ENCODE measurements at places on chromosomes 3 and 15.
A peak's percentile ranks its signal among the peaks of the same experiment; 100 is the strongest.

DNA sequence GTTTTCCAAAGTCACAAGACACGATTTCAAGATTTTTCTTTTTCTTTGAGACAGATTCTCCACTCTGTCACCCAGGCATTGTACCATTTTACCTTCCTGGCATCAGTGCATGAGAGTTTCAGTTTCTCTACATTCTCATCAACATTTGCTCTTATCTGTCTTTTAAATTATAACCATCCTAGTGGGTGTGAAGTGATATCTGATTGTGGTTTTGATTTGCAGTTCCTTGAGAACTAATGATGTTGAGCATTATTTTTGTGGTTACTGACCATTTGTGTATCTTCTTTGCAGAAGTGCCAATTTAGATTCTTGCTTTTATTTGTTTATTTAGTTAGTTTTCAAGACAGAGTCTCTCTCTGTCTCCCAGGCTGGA is 41.2 kb downstream of the ADIPOQ start:
- DNase-seq = no peak

DNA sequence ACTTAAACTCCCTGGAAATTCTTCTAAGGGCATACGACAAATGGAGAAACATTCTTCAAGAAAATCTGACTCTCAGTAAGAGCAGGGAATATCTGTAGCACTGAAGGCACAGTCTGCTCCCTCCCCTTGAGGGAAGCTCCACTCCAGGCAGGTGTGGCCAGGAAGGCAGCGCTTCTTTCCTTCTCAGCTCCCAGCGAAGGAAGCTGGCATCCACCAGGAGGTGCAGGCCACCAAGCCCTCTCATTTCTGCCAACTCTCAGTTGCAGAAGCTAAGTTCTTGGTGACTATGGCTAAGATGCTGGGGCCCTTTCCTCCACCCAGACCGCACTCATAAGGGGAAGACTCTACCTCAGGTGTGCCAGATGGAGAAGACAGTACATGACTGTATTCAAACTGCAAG is 37.7 kb upstream of the SLC41A3 start:
- no peak for DNase-seq

GRCh38 chr15:91335702-91336101 is 235.6 kb downstream of the SV2B start:
- no peak for DNase-seq

DNA sequence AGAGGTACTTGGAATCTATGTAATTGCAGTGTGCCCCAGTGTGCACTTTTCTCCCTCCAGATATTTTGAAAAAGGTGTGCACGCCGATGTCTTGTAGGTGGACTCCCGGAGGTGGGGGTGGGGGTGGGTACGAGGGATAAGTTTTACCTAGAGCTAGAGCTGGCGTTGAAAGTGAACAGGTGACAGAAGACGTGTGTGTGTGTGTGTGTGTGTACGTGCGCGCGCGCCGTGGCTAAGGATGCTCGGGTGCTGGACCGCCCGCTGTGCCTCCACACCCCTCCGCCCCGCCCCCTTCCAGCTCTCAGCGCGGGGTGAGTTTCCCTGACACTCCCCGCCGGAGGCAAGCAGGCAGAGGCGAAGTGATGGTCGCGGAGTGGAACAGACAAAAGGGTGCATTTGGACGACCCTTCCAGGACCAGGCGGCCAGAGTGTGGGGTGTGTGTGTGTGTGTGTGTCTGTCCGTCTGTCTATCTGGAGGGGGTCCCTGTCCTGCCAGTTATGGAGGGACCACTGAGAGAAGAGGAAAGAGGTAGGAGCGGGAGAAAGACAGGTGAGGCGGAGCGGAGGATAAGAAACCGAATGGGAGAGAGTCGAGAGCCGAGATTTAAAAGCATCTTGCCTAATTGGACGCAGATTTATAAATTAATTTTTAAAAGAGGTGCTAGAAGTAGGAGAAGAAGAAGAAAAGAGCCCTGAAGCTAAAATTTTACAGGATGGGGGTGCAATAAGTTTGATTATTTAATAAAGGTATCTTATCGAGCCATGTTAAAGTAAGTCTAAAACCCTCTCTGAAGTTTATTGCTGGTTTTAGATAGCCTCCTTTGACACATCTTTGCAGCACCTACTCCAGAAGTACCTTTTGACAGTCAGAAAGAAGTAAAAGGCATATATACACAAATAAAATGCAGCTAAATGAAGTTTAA is 335.8 kb upstream of the THRB start:
- no peak for DNase-seq

DNA sequence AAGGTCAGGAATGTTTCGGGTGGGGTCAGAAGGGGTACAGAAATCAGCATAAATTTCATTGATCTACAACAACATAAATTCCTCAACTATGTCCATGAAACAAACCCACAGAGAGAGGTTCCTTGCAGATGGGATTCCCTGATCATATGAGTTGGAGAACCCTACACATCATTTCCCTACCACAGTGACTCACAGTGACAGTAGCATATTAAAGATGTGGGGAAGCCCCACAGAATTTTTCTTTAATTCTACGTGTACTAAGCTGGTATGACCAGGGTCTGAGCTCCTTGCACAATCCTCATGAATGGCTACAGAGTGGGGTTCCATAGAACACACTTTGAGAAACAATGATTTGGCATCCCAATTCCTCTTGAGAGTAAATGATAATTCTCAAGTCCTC is 116.9 kb upstream of the RAD18 start:
- no peak for DNase-seq

DNA sequence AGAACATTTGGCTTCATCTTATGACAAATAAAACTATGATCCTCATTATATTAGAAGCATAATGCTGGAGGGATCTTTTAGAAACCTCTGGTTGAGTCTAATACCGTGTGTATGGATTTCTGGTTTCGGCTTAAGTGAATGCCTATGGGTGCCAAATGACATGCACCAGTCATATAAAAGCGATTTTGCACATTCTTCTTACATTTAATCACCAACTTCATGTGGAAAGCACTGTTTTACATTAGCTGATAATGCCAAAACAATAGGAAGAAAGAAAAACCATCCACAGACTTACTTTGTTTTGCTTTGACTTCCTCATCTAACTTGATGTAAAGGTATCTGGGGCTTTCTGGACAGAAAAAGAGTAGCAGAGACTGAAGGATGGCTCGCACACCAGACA is 20.9 kb downstream of the SLC2A2 start:
- no peak for DNase-seq

- DNase-seq = peak; percentile 10
These were observed 98.1 kb downstream of the LRRK1 start for GRCh38 chr15:101017093-101017754.

GRCh38 chr3:13716540-13717221 is 163.2 kb downstream of the WNT7A start:
- DNase-seq = no peak

DNA sequence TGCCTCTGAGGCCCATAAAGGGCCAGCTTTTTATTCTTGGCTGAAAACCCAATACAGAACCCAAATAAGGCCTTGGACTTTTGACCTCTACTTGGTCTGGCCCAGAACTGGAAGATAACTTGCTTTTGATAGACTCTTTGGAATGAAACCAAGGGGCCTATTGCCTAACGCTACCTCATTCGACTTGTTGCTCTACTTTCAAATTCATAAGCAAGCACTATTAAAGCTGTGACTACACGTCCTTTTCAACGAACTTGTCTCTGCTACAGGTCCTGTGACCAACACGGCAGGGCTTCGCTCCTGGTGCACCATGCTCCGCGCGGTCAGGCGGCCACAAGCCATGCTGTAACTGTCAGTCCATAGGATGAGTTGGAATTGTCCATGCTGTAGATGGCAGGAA is 385.4 kb downstream of the MFSD1 start:
- DNase-seq = no peak

- DNase-seq = no peak
These were observed 461.8 kb downstream of the SHQ1 start for GRCh38 chr3:72386327-72387000.

GRCh38 chr3:14929310-14930074 is 17.9 kb upstream of the NR2C2 start:
- no peak for DNase-seq

GRCh38 chr3:5319454-5319853 is 131.9 kb downstream of the EDEM1 start:
- no peak for DNase-seq

DNA sequence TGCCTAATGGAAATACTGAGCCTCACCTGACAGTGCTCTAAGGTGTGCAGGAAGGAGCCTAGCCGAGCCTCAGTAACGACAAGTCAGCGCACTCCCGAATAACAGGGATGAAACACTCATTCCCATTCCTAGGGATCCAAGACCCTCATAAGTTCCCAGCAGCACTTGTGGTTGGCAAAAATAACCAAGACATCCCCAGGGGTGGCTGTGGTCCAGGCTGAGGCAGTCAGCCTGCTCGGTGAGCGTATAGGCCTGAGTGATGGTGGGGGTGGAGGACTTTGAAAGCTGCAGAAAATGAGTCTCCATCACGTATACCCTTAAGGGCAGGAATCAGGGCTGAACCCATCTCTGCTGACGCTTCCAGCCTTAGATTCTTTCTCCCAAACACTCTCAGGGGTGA is 120.1 kb downstream of the SMAD6 start:
- DNase-seq = no peak

GRCh38 chr3:10392244-10392643 is 71.3 kb upstream of the SEC13 start:
- DNase-seq = no peak

DNA sequence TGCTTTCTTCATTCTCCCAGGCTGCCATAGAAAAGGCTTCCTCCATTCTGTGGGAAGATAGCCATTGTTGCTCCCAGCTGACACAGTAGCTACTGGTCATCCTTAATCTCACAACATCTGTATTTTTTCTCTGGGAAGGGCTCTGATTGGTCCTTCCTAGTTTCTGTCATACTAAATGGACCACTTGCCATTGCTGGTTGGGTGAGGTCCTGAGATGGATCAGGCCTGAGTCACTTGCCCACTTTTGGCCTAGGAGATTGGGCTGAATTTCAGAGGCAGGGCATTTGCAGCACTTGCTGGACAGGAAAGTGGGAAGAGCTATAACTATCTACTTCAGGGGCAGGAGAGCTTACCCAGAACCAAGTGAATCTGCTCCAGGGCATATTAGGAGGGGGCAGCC is 106.5 kb upstream of the PROK2 start:
- DNase-seq = no peak

GRCh38 chr3:59482684-59483083 is 432.9 kb upstream of the CFAP20DC start:
- peak; percentile 10 for DNase-seq

- no peak for DNase-seq
These were observed 62.9 kb upstream of the LRRFIP2 start for GRCh38 chr3:37237252-37237651.

Data from mucosa of gallbladder (tissue), 1 donor.